ENCODE measurements at places on chromosomes 4 and X.

- H3K36me3 ChIP-seq, result no peaks in the 10 kb centered on the region
- H3K4me1 ChIP-seq, result no peaks in the 10 kb centered on the region
- H3K27me3 ChIP-seq, result no peaks in the 10 kb centered on the region
- H3K27ac ChIP-seq, result no peak overlapping the region
Measured at GRCh38 chr4:156820931-156821330, 150.7 kb downstream of the PDGFC start.

DNA sequence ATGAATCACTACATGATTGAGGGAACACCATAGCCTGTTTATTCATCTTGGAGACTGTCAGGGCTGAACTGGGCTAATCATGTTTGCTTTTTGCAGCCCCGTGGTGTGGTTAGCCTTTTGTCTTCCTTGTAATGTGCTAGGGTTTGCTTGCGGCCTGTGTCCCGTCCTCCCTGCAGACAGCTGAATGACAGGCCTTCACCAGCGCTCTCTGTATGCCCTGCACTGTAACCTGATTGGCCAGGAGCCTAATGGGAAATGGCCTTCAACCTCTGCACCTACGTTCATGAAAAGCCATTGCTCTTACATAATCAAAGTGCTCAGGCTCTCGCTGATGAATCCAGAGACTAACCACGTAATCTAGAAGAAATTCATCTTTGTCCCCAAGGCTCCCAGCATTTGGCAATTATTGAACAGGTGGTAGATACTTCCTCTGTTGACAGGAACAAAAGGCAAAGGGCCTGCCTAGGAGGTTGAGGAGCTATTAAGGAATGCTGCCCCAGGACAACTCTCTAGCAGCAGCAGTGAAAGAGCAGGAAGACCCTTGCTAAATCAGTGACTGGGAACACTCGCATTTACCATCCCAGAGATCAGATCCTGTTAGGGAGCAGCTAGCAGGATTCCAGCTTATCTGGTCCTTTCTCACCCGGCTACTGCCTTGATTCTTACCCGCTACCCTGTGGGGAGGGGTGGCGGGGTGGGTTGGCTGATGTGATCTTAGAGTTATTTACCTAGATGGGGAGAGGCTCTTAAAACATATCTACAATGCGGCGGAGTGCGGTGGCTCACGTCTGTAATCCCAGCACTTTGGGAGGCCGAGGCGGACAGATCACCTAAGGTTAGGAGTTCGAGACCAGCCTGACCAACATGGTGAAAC is 42.3 kb upstream of the FAT1 start:
- DNase-seq, result no peak
- H3K27me3 ChIP-seq, result no peaks in the 10 kb centered on the region
- H3K4me1 ChIP-seq, result peaks cover 30% of the 10 kb centered on the region
- no peak overlapping the region for H3K4me3 ChIP-seq
- peak overlapping the region; percentile 74 for H3K27ac ChIP-seq
- H3K36me3 ChIP-seq, result no peaks in the 10 kb centered on the region

- H3K27me3 ChIP-seq, result peaks cover 2% of the 10 kb centered on the region
- no peak overlapping the region for H3K4me3 ChIP-seq
- no peak for DNase-seq
- H3K27ac ChIP-seq, result no peak overlapping the region
- no peaks in the 10 kb centered on the region for H3K36me3 ChIP-seq
- H3K4me1 ChIP-seq, result no peaks in the 10 kb centered on the region
Measured at GRCh38 chr4:138904793-138905192, 110.8 kb upstream of the NOCT start.

- no peak overlapping the region for H3K4me3 ChIP-seq
- no peak overlapping the region for H3K27ac ChIP-seq
- H3K36me3 ChIP-seq, result no peaks in the 10 kb centered on the region
Measured at GRCh38 chrX:112521676-112522075, 158.1 kb downstream of the LHFPL1 start.

- DNase-seq, result no peak
- no peaks in the 10 kb centered on the region for H3K27me3 ChIP-seq
- H3K36me3 ChIP-seq, result no peaks in the 10 kb centered on the region
- no peak overlapping the region for H3K27ac ChIP-seq
- H3K4me3 ChIP-seq, result no peak overlapping the region
Measured at GRCh38 chr4:178293601-178294000, 851.4 kb upstream of the AGA start.

DNA sequence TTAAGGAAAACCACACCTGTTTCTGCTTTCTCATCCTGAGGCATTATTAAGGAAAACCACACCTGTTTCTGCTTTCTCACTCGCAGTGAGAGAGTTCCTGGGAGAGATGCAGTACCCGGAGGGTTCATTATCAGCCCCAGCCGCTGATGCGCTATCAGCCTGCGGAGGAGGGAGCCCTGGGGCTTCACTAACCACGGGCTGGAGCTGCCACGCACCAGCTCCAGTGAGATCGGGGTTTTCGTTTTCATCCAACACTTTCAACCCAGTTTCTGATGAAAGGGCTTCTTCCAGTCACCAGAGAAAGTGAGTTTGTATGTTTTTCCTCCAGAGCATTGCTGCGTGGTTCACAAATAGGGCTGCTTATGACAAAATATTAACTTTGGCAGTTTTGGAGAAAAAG is 93.2 kb upstream of the PRKX start:
- no peak overlapping the region for H3K4me3 ChIP-seq
- peaks cover 17% of the 10 kb centered on the region for H3K27me3 ChIP-seq
- no peak overlapping the region for H3K27ac ChIP-seq
- no peak for DNase-seq
- H3K36me3 ChIP-seq, result no peaks in the 10 kb centered on the region
- H3K4me1 ChIP-seq, result no peaks in the 10 kb centered on the region

DNA sequence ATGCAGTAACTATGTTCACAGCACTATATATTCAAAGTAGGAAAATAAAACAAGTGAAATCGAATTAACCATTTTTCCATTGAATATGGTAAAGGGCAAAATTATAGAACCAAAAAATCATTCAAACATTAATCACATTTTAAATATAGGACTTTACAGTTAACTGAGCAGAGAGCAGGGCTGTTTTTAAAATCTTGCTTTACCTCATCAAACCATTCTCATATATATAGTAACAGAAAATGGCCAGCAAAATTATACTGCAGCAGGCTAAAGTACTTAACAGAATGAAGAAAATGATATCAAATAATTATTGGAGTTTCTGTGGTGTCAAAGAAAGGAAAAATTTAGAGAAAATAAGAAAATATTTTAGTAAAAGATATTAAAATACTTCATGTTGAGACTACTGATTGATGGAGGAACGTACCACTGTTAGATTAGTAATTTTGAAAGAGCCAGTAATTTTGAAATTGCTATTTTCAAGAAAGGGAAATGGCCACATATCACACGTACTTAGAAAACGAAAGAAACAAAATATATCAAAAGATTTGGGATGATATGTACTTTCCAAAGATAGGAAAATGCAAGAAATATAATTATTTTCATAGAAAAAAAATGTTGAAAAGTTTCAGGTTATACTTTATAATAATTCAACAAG is 813.7 kb downstream of the DMD start:
- no peak overlapping the region for H3K4me3 ChIP-seq
- H3K27me3 ChIP-seq, result no peaks in the 10 kb centered on the region
- no peak overlapping the region for H3K27ac ChIP-seq
- no peaks in the 10 kb centered on the region for H3K36me3 ChIP-seq

GRCh38 chrX:17655211-17656034 is 81.9 kb upstream of the SCML1 start:
- H3K27me3 ChIP-seq, result no peaks in the 10 kb centered on the region
- peaks cover 3% of the 10 kb centered on the region for H3K4me1 ChIP-seq
- H3K27ac ChIP-seq, result no peak overlapping the region
- H3K4me3 ChIP-seq, result peak overlapping the region; percentile 51

GRCh38 chrX:154436983-154437752 is at the start of gene GDI1:
Gene GDI1 (plus strand): TSS chrX:154437154. CDS start chrX:154437255, 101 bp downstream.
- H3K27me3 ChIP-seq, result no peaks in the 10 kb centered on the region
- peak within 1 kb of the TSS; percentile 76 for H3K4me3 ChIP-seq
- peaks cover 9% of the 10 kb centered on the region for H3K4me1 ChIP-seq
- H3K36me3 ChIP-seq, result peaks cover 31% of the 10 kb centered on the region
- DNase-seq, result peak; percentile 97

DNA sequence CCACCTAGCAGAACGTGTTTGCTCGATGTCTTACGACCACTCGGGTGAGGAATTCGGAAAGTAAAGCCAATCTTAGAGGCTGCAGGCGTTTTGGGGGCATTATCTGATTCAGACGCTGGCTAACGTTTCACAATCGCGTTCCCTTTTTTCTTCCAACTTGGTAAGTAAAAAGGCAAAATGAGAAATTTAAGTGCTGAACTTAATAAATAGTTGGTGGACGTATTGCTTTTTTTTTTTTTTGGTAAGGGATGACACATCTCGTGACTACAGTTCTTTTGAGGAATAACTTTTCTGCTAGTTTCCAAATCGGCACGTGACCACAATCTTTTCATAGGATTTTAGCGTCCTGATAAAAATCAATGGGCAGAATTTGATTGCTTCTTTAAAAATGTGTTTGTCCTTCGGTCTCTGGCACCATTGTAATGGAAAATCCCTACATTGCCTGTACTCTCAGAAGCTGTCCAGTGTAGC is 848 bp downstream of the RAB9A start:
- H3K4me1 ChIP-seq, result peaks cover 29% of the 10 kb centered on the region
- H3K36me3 ChIP-seq, result no peaks in the 10 kb centered on the region
- H3K27me3 ChIP-seq, result no peaks in the 10 kb centered on the region
- no peak for DNase-seq

DNA sequence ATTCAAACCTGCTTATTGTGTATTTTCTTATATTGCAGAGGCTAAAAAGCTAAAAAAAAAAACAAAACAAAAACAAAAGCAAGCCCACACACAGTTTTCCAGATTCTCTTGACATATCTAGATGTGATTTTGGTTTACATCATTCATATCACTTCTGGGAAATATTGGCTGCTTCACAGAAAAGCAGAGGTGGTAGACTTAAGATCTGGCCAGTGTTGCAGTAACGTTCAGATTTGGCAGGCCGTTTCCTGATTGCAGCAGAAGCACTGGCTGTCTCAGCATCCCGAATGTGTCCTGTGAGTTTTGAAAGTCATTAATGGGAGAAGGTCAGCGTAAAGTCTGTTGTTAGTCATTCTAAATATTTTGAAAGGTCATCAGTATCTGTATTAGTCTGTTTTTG is 2062.0 kb downstream of the ARAP2 start:
- H3K4me1 ChIP-seq, result no peaks in the 10 kb centered on the region
- DNase-seq, result no peak
- no peak overlapping the region for H3K4me3 ChIP-seq
- no peak overlapping the region for H3K27ac ChIP-seq

- H3K4me1 ChIP-seq, result no peaks in the 10 kb centered on the region
- H3K27me3 ChIP-seq, result no peaks in the 10 kb centered on the region
- H3K4me3 ChIP-seq, result no peak overlapping the region
- H3K36me3 ChIP-seq, result no peaks in the 10 kb centered on the region
Measured at GRCh38 chr4:69078852-69079251, 17.4 kb upstream of the UGT2B7 start.

DNA sequence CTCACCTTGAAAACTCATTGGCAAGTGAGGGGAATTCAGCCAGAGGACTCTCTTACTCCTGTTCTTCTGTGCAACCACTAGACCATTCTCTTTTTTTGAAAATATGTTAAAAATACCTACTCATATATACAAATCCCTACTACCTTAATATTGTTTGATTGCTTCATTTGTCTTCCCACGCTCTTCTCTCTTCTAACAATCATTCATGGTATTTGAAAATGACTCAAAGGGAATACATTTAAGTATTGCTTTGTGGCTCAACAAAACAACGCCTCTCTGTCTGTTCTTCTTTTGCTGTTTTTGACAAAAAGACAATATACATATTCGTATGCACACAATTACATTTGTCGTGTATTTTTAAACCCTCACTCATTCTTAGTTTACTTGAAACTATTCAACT is 589.4 kb downstream of the ANKRD50 start:
- peaks cover 4% of the 10 kb centered on the region for H3K4me1 ChIP-seq
- H3K36me3 ChIP-seq, result no peaks in the 10 kb centered on the region
- H3K27me3 ChIP-seq, result no peaks in the 10 kb centered on the region

GRCh38 chrX:145843146-145843904 is 25.7 kb downstream of the SLITRK2 start:
- H3K4me3 ChIP-seq, result no peak overlapping the region
- no peaks in the 10 kb centered on the region for H3K27me3 ChIP-seq
- no peak overlapping the region for H3K27ac ChIP-seq
- no peak for DNase-seq

DNA sequence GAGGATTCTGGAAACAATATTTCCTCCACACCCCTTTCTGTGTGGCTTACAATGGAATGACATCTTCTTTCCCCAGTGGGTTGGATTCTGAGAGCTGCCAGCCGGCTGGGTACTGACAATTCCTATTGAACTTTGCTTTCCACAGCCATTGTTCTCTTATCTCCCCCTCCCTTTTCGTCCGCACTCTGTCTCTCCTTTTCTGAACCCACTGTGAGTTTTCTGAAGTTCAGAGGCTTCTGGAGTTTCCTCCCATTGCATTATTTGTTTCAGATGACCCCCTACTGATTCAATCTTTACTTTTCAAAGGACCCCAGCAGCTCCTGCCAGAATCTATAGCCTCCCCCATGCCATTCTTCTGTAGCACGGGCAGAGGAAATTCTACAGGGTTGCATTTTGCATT is 10.4 kb downstream of the SMPX start:
- H3K36me3 ChIP-seq, result no peaks in the 10 kb centered on the region
- H3K27me3 ChIP-seq, result no peaks in the 10 kb centered on the region
- DNase-seq, result no peak
- no peaks in the 10 kb centered on the region for H3K4me1 ChIP-seq
- H3K4me3 ChIP-seq, result no peak overlapping the region
- H3K27ac ChIP-seq, result no peak overlapping the region

DNA sequence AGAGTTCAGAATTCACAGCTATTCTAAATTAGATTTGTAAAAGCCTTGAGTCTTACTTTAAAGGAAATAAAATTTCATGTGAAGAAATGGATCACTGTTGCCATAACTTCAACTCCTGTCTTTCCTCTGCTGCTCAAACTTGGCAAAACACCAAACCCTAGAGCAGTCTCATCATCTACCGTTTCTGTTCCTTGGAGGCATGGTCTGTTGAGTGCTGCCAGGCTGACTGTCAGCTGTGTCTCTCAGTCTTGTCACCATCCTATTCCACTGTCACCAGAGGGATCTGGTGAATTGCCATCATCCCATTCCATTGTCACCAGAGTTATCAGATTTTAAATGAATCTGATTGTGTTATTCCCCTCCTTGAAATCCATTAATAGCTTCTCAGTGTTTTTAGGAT is 55.6 kb downstream of the STIM2 start:
- H3K27me3 ChIP-seq, result no peaks in the 10 kb centered on the region
- H3K36me3 ChIP-seq, result peaks cover 7% of the 10 kb centered on the region
- no peak overlapping the region for H3K27ac ChIP-seq
- no peak overlapping the region for H3K4me3 ChIP-seq
- no peak for DNase-seq
- no peaks in the 10 kb centered on the region for H3K4me1 ChIP-seq

GRCh38 chr4:146165840-146166239 is 9.7 kb upstream of the LSM6 start:
- no peak overlapping the region for H3K4me3 ChIP-seq
- no peak for DNase-seq
- no peaks in the 10 kb centered on the region for H3K4me1 ChIP-seq
- no peaks in the 10 kb centered on the region for H3K27me3 ChIP-seq

DNA sequence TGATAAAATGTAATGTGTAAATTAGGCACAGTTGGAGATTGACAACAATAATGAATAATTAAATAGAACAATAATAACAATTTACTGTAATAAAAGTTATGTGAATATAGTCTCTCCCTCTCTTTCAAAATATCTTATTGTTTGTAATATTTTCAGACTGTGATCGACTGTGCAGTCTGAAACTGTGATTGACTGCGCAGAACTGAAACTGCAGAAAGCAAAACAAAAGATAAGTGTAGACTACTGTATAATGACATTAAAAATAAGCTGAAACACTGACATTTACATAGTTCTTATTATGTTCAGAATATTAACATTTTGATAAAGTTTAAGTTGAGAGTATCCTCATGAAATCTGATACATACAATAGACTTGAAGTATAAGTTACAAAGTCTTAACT is 371.0 kb downstream of the CCSER1 start:
- no peak overlapping the region for H3K27ac ChIP-seq
- no peaks in the 10 kb centered on the region for H3K27me3 ChIP-seq
- no peaks in the 10 kb centered on the region for H3K4me1 ChIP-seq
- no peak for DNase-seq
